RPMI7951 (cell line): ENCODE measurements at places on chromosomes 7 and 10.
A peak's percentile ranks its signal among the peaks of the same experiment; 100 is the strongest.

DNA sequence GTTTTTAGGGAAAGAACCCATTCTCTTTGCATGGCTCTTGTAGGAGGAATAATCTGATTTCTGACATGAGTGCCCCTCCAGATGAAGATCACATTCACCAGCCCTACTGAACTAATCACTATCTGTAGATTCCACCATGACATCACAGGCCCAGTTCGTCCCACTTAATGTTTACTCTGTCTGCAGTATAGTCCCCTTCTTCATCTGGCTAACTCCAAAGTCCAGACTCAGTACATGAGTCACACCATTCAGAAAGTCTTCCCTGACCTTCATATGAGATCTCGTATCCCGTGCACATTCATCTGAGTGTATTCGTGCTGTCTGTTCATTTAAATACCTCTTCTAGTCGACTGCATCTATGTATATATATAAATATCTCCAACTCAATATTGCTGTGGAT, 366.5 kb upstream of the AKR1E2 start:
- peak; percentile 15 for DNase-seq

GRCh38 chr10:111840546-111840945, 343.0 kb downstream of the GPAM start:
- DNase-seq = no peak

DNA sequence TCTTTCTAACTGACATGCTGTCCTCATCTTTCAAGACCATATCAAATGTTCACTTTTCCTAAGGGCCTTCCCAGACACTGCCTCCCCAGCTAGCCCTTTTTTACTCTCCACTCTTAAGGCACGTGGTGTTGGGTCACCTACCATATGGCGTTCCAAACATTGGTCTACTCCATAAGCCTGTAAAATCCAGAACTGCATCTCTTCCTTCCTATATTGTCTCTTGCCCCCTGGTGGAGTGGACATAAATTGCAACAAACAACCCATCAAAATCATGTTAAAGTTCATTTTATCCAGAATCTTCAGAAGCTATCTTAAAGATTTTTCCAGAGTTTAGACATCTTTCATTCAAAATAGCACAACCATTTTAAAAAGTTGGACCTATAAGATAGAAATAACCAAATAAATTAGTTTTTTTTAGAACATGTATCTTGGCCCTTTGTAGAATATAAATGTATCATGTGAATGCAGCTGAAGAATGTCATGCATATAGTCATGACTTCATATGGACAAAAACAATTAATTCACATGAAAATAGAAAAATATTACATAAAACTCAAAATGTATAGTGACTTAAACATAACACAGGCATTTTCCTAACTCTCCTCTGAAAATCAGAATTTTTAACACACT, 180.6 kb upstream of the CHRM2 start:
- DNase-seq = peak; percentile 56

GRCh38 chr7:101948650-101949049, 131.2 kb downstream of the CUX1 start:
- DNase-seq = no peak

DNA sequence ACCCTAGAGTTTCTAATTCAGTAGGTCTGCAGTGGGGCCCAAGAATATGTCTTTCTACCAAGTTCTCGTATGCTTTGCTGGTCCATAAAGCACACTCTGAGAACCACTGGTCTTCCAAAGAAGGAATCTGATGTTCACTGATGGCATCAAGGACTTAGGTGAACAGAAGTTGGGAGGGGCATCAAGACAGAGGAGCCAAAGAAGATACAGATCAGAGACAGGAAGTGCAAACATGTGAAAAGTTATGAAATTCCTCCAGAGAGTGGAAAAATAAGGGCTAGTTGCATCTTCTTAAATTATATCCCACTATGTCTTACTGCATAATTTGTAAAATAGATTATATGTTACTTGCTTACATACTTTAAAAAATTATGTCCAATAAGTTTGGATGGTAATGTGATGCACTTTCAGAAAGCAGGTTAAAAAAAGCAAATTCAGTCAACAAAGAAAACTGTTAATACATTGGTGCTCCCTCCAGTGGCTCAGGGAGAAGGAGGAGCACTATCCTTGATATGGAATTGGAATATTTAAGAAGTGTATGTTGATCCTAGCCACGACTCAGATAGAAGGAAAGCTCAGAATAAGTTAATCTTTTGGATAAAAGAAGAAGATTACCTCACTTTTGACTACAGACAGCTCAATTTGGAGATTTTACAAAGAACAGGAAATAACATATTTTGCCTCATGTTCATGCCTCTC, 35.8 kb downstream of the CREB3L2 start:
- no peak for DNase-seq
